ENCODE measurements at places on chromosomes 12 and 14.

DNA sequence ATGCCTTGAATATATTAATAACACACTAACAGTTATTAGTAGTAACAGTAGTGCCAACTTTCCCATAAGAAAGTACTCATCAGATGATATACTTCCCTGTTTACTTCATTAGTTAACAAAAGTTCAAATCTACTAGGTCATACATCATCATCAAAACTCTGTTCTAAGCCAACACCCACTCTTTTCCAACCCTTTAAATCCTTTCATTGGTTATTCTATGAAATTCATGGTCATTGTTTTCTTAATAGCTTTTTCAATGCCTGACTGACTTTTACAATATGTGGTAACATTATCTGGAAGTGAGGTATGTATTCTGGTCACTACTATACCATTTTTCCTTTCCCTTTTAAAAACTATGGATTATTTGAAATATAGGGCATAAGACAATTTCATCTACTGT is 9.7 kb downstream of the NTS start:
- no peak for DNase-seq

DNA sequence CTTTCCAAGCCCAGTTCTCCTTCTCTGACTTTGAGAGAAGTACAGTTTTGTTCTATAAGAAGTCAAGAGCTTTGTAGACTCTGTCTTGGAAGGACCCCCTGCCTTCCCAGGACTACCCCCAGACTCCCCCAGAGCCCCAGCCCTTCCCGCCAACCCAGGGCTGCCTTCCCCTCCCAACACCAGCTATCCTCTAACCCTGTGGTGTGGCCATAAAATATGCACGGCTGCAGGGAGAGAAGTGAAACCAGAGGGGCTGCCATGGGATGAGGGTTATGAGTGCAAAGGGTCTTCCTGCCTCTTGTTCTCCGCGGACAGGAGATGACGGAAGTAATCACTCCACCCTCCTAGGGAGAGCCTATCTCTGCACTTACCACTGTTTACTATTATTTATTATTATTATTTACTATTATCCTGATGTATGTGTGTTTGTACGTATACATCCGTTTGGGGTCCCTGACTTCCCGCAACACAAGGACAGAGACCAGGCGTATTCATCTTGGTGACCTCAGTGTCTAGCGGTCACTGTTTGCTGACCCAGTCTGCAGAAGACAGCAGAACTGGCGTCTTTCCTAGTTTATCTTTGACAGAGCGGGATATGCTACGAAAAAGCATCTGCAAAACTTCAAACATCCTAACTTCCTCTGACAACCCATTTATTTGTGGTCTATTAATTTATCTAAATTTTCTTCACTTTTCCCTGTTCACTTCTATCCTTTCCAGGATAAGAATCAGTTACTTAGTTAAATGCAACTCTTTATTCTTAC is 3.5 kb upstream of the SCNN1A start:
- no peak for DNase-seq

GRCh38 chr12:60926256-60926655 is 1330.4 kb downstream of the SLC16A7 start:
- DNase-seq, result no peak

DNA sequence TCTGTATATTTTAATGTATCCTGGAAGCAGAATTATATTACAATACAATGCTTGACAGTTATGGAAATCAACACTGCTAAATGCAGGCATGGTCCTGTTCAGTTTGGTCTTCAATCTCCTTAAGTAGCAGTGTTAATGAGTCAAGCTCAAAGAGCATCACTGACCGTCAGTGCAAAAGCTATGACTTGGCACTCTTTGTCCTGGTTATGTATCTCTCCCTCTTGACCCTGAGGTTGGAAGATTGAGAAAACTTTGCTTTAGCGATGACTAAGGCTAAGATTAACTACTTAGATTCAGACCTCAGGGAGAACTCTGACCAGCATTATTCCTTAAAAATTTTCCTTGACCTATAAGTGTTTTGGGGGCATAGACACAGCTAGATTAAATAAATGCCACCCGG is 10.9 kb downstream of the CLEC7A start:
- DNase-seq, result no peak

GRCh38 chr14:59354666-59355065 is 110.5 kb downstream of the GPR135 start:
- no peak for DNase-seq

DNA sequence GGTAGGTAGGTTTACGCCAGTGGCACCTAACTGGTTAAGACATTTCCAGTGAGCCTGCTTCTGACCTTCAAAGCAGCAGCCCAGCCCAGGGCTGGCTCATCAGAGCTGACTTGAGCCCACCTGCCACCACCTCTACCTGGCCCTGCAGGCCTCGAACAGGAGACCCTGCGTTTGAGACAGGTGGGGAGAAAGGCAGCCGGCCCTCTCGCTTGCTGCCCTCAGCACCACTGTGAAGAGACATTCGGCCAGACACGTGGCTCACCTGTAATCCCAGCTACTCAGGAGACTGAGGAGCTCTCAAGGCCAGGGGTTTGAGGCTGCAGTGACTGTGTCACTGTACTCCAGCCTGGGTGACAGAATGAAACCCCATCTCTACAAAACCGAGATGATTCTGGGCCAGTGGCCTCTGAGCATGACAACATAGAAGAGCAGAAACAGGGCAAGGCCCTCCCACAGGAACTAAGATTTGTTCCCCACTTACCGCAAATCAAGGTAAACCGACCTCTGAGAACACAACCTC is 74.2 kb downstream of the TESC start:
- DNase-seq, result no peak

DNA sequence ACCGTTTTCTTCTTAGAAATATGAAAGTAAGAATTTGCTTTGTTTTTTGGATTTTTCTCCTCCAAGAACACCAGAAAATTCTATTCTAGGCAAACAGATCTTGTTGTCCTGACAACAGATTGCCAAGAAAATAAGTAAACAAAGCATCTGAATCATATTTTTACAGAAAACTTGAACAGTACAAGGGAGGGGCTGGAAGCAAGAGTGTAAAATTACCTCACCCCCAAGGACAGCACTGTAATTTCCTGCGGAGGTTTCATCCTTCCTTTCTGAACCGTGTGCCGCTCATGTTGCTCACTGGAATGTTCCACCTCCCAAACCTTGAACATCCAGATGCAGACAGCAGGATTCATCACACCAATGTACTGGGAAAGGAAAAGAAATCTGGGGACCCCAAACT is 5.4 kb upstream of the CAMKK2 start:
- no peak for DNase-seq

DNA sequence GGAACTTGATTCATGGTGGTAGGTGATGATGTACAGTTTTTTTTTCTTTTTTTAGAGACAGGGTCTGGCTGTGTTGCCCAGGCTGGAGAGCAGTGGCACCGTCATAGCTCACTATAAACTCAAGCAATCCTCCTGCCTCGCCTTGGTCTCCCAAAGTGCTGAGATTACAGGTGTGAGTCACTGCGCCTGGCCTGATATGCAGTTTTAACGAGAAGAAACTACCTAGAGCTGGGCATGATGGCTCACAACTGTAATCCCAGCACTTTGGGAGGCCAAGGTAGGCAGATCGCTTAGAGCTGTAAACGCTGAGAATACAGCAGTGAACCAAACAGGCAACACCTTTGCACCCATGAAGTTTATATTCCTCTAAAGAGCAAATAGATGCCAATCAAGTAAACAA is 13.0 kb upstream of the VPS37B start:
- no peak for DNase-seq

- no peak for DNase-seq
These were observed 23.1 kb upstream of the STRAP start for GRCh38 chr12:15859116-15859515.

GRCh38 chr12:47990351-47991105 is 13.7 kb downstream of the COL2A1 start:
- peak; percentile 13 for DNase-seq

DNA sequence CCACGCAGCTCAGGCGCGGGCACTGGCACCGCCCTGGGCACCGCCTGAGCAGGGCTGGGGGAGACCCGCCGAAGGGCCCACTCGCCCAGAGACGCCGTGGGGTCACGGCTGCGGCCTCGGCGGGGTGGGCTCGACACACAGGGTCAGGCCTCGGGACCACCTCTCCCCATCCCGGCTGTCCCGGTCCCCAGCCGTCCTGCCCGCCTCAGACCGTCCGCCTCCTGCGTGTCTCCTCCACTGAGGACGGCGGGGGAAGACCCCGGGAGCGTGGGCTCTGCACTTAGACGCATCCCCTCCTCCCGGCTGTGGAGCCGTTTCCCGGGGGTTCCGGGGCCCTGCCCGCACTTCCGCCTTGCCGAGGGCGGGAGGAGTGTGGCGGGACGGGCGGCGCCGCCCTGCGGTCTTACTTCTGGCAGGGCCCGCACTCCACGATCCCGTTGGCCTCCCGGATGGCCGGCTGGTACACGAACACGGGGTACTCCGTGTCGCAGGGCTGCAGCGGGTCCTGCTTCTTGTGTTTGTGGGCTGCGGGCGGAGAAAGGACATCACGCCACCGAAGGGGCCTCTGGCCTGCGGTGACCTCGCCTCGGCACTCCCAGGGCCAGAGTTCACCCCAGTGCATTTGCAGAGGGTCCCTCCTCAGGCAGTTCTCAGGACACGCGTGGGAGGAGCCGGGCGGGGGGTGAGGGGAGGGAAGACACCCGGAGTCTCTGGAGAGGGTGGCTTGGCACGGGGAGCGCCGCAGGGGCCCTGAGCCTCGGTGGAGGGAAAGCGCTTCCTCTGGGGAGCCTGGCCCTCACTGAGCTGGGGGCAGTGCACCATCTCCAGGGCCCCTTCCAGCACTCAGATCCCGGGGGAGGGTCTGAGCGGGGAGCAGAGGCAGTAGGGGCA is 23.1 kb upstream of the LRTM2 start:
- DNase-seq, result peak; percentile 35

Data from AML-193 (cell line).